ENCODE measurements at places on chromosomes 2 and 18. TPM values are rescaled to one million over a fixed set of nuclear protein-coding genes. Genes with fewer than 3 reads are reported as not detected.

Gene INPP5D
- 49.3 TPM for total RNA-seq

Gene MALL
- 0.50 TPM for total RNA-seq

Gene MOGAT1
- not detected for total RNA-seq

Gene ZNF24
- 52.1 TPM for total RNA-seq

GRCh38 chr18:36695806-36696205, 133.0 kb downstream of the TPGS2 start:
- DNase-seq, result no peak
- H3K27me3 ChIP-seq, result no peaks in the 10 kb centered on the region
- H3K4me1 ChIP-seq, result no peaks in the 10 kb centered on the region
- no peak overlapping the region for H3K4me3 ChIP-seq
- H3K27ac ChIP-seq, result no peak overlapping the region

- peak overlapping the region; percentile 93 for H3K27ac ChIP-seq
- no peaks in the 10 kb centered on the region for H3K27me3 ChIP-seq
- H3K36me3 ChIP-seq, result peaks cover 10% of the 10 kb centered on the region
- DNase-seq, result no peak
- H3K4me3 ChIP-seq, result peak overlapping the region; percentile 90
- H3K4me1 ChIP-seq, result peaks cover 17% of the 10 kb centered on the region
These were observed 858 bp downstream of the POLR1B start for GRCh38 chr2:112542984-112543661.

DNA sequence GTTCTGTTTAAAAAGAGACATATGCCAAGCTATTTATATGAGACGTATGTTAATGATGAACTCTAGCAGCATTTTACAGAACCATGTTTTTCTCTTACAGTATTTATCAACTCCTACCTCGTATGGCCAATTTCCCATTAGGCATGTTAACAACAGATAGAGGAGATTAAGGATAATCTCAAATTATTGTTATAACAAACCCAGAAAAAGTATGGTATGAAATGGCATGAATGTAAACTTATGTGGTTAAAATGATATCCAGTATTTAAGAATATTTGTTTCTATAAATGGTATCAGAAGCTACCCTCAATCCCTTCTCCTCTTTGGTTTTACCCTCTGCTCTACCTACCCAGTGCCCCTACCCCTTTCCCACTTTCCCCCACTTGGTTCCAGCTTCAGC, 132.0 kb downstream of the IKZF2 start:
- H3K27me3 ChIP-seq, result no peaks in the 10 kb centered on the region
- H3K4me3 ChIP-seq, result no peak overlapping the region
- H3K27ac ChIP-seq, result no peak overlapping the region
- H3K4me1 ChIP-seq, result no peaks in the 10 kb centered on the region

GRCh38 chr2:160931531-160931930, 228.7 kb upstream of the TANK start:
- H3K27ac ChIP-seq, result no peak overlapping the region
- no peaks in the 10 kb centered on the region for H3K36me3 ChIP-seq
- DNase-seq, result no peak
- H3K27me3 ChIP-seq, result no peaks in the 10 kb centered on the region

GRCh38 chr2:236674238-236674637, 104.6 kb downstream of the ACKR3 start:
- DNase-seq, result no peak
- no peaks in the 10 kb centered on the region for H3K4me1 ChIP-seq
- H3K27ac ChIP-seq, result no peak overlapping the region
- no peaks in the 10 kb centered on the region for H3K36me3 ChIP-seq
- no peak overlapping the region for H3K4me3 ChIP-seq

DNA sequence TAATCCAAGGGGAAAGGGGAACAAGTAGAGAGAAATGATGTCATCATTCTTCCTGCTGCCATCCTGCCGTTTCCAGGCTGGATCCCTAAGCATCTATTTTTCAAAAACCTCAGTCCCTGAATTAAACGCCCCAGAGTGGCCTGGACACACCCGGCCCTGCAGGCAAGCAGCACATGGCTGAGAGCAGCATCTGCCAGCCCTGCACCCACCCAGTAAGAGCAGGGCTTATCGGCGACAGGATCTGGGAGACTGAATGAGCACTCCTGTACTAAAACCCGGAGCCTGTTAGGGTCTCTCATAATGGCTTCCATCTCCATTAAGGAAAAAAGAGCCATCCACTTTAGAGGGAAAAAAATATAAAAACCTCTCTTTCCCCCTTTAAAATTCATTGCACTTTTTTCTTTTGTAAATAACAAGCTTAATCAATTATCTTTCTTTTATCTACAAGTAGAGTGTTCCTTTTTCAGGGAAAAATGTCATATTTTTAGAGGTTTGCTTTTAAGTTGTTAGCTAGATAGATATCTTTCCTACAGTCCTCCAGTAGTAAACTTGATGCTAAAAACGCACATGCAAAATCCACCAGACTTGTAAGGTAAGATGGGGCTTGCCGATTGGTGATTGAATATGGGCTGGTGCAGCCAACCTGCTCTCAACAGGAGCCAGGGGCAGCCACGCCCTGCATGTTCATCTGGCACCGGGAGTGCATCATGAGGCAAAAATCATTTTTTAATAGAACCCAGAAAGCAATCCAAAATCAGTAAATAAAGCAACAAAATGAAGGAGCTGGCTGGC, 457.8 kb downstream of the EIPR1 start:
- H3K4me1 ChIP-seq, result no peaks in the 10 kb centered on the region
- no peak overlapping the region for H3K4me3 ChIP-seq
- no peak for DNase-seq
- H3K27ac ChIP-seq, result no peak overlapping the region

- no peak for DNase-seq
- H3K4me1 ChIP-seq, result no peaks in the 10 kb centered on the region
- no peaks in the 10 kb centered on the region for H3K27me3 ChIP-seq
- H3K27ac ChIP-seq, result no peak overlapping the region
- no peak overlapping the region for H3K4me3 ChIP-seq
- H3K36me3 ChIP-seq, result no peaks in the 10 kb centered on the region
These were observed 201.7 kb downstream of the PTH2R start for GRCh38 chr2:208608122-208608835.

GRCh38 chr2:154484338-154485099, 214.0 kb upstream of the KCNJ3 start:
- H3K27ac ChIP-seq, result no peak overlapping the region
- H3K4me3 ChIP-seq, result no peak overlapping the region
- H3K27me3 ChIP-seq, result no peaks in the 10 kb centered on the region
- H3K36me3 ChIP-seq, result no peaks in the 10 kb centered on the region
- H3K4me1 ChIP-seq, result no peaks in the 10 kb centered on the region

GRCh38 chr2:131023758-131024157, 69.5 kb downstream of the FAM168B start:
- peaks cover 7% of the 10 kb centered on the region for H3K27me3 ChIP-seq
- H3K4me1 ChIP-seq, result no peaks in the 10 kb centered on the region
- H3K27ac ChIP-seq, result no peak overlapping the region
- no peak for DNase-seq
- H3K4me3 ChIP-seq, result no peak overlapping the region
- no peaks in the 10 kb centered on the region for H3K36me3 ChIP-seq

- H3K27ac ChIP-seq, result no peak overlapping the region
- H3K4me3 ChIP-seq, result no peak overlapping the region
- no peaks in the 10 kb centered on the region for H3K4me1 ChIP-seq
- DNase-seq, result no peak
These were observed 155.6 kb downstream of the TTC27 start for GRCh38 chr2:32783469-32783868.
